ENCODE measurements at places on chromosomes 2 and 18. TPM values are rescaled to one million over a fixed set of nuclear protein-coding genes. Genes with fewer than 3 reads are reported as not detected.

Gene QPCT
- total RNA-seq = 5.9 TPM

Gene COL3A1
- 43.8 TPM for total RNA-seq

Gene CD207
- not detected for total RNA-seq

Gene SMARCAL1
- 17.5 TPM for total RNA-seq

Gene BUB1
- 15.9 TPM for total RNA-seq

GRCh38 chr2:88838165-88838635 lies 146.7 kb downstream of the RPIA start:
- ATAC-seq = peak; percentile 48

DNA sequence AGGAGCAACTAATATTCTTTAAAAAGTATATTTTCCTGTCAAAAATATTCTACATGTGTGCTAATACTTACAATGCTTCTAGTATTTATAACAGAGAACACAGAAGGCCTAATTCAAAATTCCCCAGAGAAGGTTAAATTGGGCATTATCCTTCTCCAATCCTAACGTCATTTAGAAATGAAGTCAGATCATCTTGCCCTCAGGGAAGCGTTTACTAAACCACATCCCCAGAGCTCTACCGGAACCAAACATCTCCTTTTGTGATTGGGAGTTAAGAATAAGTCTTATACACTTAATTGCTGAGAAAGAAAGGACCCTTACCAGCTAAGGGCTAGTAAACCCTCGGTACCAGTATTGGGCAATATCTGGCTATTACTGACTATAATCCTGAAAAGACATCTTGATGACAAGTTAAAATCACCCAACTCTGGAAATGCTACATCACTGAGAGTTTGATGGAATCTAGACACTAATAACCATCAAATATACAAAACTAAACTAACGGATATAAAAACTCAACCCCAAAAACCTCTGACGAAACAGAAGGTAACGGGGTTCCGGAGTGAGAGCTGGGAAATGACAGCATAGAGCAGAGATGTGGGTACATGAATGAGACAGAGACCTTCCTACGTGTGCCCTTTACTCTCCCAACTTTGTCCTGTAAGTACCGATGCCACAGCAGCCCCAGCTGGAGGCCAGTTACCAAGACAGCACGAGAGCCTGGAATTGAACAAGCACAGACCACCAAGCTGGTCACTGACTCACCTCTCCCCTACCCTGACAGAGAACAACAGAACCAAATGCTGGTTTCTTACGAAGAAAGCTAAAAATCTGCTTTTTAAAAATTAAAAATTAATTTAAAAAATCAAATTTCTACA lies 35.0 kb downstream of the WDSUB1 start:
- no peak for ATAC-seq

DNA sequence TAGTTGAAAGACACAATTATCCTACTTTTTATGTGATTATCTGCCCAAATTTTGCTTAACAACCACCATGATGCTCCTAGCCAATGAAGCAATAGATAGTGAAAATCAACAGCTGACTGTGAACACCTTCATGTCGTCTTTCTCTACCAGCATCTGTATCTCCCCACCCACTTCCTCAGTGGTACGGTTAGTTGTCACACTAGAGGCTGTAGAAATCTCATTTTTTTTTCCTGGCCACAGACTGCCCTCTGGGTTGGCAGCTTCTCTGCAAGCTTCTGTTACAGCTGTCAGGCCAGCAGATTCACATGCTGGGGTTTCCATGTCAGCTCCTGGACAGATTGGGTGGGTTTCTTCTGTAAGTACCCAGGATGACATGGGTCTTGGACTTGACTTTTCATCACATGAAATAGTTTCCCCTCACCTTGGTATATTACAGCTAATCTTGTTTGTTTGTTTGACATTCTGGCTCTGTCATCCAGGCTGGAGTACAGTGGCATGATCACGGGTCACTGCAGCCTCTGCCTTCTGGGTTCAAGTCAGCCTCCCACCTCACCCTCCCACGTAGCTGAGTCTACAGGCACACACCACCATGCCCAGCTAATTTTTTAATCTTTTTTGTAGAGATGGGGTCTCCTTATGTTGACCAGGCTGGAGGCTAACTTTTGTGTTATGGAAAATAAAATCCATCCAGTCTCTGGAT lies 24.3 kb downstream of the STAT4 start:
- no peak for ATAC-seq
